Adrenal gland (tissue), 19 donors: ENCODE measurements at places on chromosomes 12 and 14. TPM values are rescaled to one million over a fixed set of nuclear protein-coding genes. Genes with fewer than 3 reads are reported as not detected.

The CLEC7A gene
- total RNA-seq, result 8.7 TPM

The DPF3 gene
- 0.97 TPM for total RNA-seq

The GUCY2C gene
- not detected for total RNA-seq

- no peak for DNase-seq
Observed at GRCh38 chr12:11730299-11731041, 81.0 kb downstream of the ETV6 start.

- no peak for DNase-seq
Observed at GRCh38 chr12:33531261-33531660, 91.6 kb upstream of the SYT10 start.

- DNase-seq, result no peak
Observed at GRCh38 chr14:96281486-96281885, 25.5 kb downstream of the BDKRB1 start.

GRCh38 chr12:75489613-75490210 is 9.2 kb downstream of the GLIPR1 start:
- no peak for DNase-seq

The HOXC11 gene
- not detected for total RNA-seq

DNA sequence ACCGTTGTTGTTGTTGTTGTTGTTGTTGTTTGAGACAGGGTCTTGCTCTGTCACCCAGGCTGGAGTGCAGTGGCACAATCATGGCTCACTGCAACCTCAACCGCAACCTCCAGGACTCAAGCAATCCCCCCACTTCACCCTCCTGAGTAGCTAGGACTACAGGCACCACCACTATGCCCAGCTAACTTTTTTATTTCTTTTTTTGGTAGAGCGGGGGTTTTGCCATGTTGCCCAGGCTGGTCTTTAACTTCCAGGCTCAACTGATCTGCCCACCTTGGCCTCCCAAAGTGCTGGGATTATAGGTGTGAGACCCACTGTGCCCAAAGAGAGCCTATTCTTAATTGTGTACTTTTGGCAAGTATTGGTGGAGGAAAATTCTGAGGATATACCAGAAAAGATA is 25.7 kb downstream of the MOK start:
- no peak for DNase-seq

GRCh38 chr12:3187846-3188770 is 110.9 kb downstream of the TSPAN9 start:
- no peak for DNase-seq

GRCh38 chr14:105161964-105162668 is 6.5 kb downstream of the JAG2 start:
- DNase-seq, result no peak

GRCh38 chr12:79143803-79144202 is 279.2 kb downstream of the SYT1 start:
- no peak for DNase-seq

The APOF gene
- not detected for total RNA-seq

GRCh38 chr14:99819514-99819913 is 26.3 kb downstream of the EML1 start:
- DNase-seq, result no peak

- DNase-seq, result no peak
Observed at GRCh38 chr14:89424241-89424640, 7.2 kb upstream of the FOXN3 start.

GRCh38 chr12:30598889-30599288 is 96.8 kb downstream of the IPO8 start:
- no peak for DNase-seq

GRCh38 chr12:117331691-117332090 is 29.7 kb downstream of the NOS1 start:
- DNase-seq, result no peak

DNA sequence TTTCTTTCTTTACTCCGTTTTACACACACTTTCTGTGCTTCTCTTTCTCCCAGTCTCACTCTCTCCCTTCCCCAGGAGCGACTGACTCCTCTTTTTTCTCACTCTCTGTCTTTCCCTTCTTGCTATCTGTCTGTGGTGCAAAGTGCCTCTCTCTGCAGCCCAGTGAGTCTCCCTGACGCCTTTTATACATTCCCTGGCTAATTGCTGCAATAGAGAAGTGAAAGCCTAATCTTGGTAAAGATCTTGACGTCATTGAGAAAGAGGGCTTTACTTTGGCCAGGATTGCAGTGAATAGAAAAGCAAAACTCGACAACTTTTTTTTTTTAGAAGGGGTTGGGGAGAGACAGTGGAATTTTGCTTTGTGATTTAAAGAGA is 706 bp upstream of the DIO2 start:
- no peak for DNase-seq

DNA sequence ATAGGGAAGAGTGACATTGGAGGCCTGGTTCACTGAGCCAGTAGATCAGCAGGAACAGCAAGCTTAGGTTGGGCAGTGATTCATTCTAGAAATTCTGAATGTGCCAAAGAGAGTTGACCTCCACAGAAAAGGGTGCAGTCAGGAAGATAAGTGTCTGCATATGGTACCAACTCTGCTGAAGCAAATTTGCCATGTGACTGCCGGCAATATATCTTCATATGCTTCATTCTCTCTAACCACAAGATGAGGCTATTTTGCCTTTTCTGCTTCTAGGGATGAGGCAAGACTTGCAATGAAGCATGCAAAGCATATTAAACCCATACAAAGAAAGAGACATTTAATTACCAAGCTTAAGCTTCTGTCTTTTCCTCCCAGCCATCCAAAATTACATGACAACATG is 13.6 kb downstream of the CCDC198 start:
- DNase-seq, result no peak

GRCh38 chr14:36524874-36525745 is 5.1 kb upstream of the NKX2-1 start:
- no peak for DNase-seq

The FAM186B gene
- 2.3 TPM for total RNA-seq

DNA sequence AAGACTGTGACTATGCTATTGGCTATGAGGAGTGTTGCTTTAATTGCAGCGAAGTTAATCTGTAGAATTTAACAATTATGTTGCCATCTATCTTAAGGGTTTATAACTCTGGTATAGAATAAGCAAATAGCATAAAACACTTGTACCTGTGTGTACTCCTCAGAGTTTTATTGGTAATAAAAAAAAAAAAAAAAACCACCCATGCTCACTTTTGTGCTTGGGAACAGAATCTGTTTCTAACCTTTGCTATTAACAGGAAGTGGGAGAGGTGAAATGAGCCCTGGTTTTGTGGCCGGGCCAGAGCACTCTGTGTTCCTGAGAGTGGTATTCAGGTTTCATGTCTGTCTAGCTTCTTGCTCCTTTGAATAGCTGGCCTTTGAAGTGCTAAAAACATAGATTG is 53.1 kb downstream of the PDE3A start:
- DNase-seq, result no peak

The CEP290 gene
- total RNA-seq, result 8.9 TPM

- no peak for DNase-seq
Observed at GRCh38 chr12:9856151-9856550, 13.0 kb downstream of the CLEC2B start.

DNA sequence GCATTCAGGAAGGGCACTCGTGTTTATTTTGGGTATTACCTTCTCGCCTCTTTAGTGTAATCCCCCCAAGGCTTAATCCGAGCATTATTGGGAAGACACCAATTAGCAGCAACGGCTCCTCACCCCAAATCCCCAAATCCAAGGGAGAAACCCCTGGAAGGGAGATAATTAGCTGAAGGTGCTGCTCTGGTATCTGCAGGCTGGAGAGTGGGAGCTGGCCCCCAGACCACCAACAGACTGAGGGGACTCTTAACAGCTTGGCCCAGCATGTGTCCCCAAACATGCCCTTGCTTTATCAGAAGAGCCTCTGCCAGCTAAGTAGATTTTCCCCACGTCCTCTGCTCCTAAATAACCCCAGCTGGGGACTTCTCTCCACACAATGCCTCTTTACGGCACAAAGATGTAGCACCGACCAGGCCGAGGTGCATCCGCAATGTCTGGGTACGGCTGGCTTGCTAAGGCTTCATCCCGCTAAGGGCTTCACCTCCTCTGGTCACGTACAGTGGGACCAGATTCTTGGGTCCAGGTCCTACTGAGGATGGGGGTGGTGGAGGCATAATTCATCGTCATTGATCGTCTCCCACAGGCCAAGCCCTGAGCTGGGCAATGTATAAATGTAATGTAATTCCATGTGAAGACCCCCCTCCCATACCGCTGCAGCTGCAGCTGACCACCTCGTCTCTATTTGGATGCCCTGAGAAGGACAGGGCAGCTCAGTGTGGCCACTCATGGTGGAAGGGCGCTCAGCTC is 123.7 kb upstream of the GSC start:
- no peak for DNase-seq

DNA sequence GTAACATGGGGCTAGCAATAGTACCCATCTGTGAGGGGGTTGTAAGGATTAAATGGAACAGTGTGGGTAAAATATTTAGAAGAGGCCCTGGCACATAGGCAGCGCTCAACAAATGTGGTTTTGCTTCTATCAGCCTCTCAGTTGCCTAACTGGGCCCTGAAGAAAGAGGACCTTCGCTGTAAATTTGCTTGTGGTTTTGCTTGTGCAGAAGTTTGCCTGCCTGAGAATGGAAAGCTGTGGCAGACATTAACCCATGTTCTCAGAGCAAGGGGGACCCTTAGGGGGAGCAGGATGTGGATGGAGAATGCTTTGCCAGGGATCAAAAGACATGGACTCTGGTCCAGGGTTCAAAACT is 160.1 kb downstream of the BRMS1L start:
- no peak for DNase-seq

DNA sequence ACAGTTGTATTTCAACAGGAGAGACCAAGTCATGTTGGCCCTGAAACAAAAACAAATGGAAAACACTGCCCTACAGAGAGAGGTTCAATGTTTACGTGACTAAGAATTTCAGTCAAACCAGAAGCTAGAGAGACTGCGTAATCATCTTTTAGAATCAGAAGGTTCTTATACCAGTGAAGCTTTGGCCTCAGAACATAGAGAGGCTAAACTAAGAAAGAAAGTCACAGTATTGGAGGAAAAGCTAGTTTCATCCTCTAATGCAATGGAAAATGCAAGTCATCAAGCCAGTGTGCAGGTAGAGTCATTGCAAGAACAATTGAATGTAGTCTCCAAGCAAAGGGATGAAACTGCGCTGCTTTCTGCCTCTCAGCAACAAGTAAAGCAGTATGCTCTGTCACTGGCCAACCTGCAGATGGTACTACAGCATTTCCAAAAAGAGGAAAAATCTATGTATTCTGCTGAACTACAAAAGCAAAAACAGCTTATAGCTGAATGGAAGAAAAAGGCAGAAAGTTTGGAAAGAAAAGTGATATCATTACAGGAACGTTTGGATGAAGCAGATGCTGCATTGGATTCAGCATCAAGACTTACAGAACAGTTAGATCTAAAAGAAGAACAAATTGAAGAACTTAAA is 32.5 kb upstream of the NUAK1 start:
- no peak for DNase-seq

DNA sequence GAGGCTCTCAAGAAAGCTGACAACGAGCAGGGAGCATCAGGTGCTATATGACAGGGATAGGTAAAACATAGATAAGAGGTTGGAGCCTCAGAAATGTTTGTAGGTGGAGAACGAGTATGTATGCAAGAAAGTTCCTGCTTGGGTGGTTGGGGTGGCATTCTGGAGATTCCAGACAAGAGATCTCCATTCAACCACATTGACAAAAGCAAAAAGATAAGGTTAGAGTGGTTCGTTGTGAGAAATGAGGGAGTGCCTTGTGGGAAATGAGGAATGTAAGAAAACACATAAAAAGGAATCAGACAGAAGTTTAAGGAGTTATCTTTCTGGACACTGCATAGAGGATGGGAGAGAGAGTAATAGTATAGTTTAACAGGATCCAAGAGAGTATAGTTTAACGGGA is 290.3 kb downstream of the DPF3 start:
- DNase-seq, result no peak

GRCh38 chr14:33848706-33849454 is 102.0 kb downstream of the EGLN3 start:
- DNase-seq, result peak; percentile 36

- DNase-seq, result no peak
Observed at GRCh38 chr12:104604995-104605675, 148.4 kb downstream of the CHST11 start.

GRCh38 chr14:104724981-104725771 is 1.1 kb downstream of the ADSS1 start:
- peak; percentile 39 for DNase-seq

The ZNF10 gene
- 7.7 TPM for total RNA-seq

DNA sequence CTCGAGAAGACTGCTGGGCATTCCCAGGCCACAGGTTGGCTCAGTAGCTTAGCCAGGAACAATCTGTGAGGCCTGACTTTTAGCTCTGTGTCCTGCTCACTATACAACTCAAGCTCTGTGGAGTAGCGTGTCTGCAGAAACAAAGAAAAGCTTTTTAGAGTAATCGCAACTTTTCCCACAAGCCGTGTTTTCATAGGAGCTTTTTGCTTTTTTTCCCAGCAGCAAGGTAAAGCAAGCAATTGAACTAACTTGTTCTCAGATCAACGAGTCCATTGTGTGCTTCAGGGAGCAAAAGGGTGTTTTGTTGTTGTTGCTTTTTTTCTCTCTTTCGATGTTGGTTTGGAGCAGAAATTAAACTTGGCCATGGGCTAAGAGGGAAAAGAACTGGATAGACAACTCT is 97.3 kb upstream of the BCL2L14 start:
- no peak for DNase-seq

The TCL1B gene
- not detected for total RNA-seq

DNA sequence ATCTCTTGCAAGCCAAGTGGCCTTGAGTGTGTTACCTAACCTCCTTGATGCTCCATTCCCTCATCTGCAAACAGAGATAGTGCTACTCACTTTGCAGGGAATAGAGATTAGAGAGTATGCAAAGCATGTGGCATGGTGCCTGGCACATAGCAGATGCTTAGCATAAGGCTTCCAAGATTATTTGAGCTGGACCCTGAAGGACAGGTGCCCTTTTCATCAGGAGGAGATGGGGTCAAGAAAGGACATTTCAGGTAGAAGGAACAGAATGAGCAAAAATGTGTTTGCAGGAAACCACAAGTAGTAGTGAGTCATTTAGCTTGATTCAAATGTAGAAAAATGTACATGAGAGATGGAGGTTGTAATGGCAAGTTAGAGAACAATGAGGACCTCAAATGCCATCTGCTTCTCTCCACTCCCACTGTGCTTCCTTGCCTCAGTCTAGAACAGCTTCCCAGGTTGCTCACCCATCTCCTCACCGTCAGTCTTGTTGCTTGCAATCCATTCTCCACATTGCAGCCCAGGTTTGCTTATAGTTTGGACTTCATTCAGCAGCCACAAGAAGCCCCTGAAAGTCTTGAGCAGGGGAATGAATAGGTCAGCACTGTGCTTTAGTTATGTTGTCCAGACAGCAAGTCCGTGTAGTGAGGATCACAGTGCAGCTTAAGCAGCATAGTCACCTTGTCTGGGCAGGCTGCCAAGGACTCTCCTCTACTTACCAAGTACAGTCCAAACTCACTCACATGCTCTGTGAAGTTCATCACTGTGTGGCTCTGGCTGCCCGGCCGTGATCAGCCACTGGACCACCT is 536.3 kb upstream of the CCDC196 start:
- DNase-seq, result peak; percentile 24

The DCD gene
- total RNA-seq, result not detected

GRCh38 chr12:25041006-25041741 is 92.3 kb upstream of the BCAT1 start:
- DNase-seq, result no peak

The FRMD6 gene
- total RNA-seq, result 18.4 TPM
